ENCODE measurements at places on chromosomes 7 and 10. TPM values are rescaled to one million over a fixed set of nuclear protein-coding genes. Genes with fewer than 3 reads are reported as not detected.
A peak's percentile ranks its signal among the peaks of the same experiment; 100 is the strongest.

Gene NUP42
- total RNA-seq, result 8.8 TPM

Gene GAD2
- total RNA-seq, result 2.0 TPM

Gene TLX1
- not detected for total RNA-seq

Gene KCND2
- total RNA-seq, result 0.14 TPM

Gene ATRNL1
- total RNA-seq, result 1.7 TPM

Gene C10orf62
- total RNA-seq, result 1.9 TPM

Gene CLDN4
- total RNA-seq, result 54.3 TPM

DNA sequence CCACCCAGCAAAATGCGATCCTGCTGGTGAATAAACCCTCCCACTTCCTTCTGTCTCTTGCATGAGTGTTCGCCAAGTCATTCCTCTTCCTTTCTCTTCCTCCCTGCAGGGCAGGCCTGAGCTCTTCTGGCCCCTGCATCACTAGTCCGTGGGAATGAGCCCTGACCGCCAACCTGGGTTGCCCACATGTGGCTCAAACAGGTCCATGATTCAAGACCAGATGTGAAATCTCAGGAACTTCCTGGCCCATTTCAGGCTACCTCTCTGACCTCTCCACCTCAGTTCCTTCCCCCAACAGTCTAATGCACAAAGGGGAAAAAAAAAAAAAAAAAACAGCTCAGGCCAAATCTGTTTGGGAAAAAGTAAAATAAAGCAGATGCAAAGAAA lies 5.4 kb upstream of the YWHAG start:
- H3K4me1 ChIP-seq, result no peaks in the 10 kb centered on the region
- no peaks in the 10 kb centered on the region for H3K27me3 ChIP-seq

GRCh38 chr10:35320341-35320740 lies 16.0 kb upstream of the CCNY start:
- no peak overlapping the region for H3K27ac ChIP-seq
- no peaks in the 10 kb centered on the region for H3K36me3 ChIP-seq
- DNase-seq, result no peak
- no peaks in the 10 kb centered on the region for H3K4me1 ChIP-seq

DNA sequence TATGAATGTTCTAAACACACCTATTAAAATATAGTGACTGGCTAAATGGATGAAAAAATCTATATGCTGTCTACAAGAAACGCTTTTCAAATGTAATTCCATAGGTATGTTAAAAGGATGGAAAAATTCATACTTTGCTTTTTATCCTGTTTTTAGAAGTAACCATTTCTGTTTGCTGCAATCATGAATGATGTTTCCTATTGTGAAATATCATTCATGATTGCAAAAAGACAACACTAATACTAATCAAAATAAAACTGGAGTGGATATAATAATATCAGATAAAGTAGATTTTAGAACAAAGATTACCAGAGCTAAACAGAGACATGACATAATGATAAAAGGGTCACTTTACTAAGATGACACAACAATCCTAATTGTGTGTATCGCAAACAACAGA lies 138.2 kb downstream of the FANK1 start:
- no peak for DNase-seq
- no peaks in the 10 kb centered on the region for H3K27me3 ChIP-seq
- H3K36me3 ChIP-seq, result no peaks in the 10 kb centered on the region
- no peak overlapping the region for H3K27ac ChIP-seq

- no peak overlapping the region for H3K27ac ChIP-seq
- H3K4me1 ChIP-seq, result no peaks in the 10 kb centered on the region
- H3K27me3 ChIP-seq, result no peaks in the 10 kb centered on the region
- no peak overlapping the region for H3K4me3 ChIP-seq
- DNase-seq, result no peak
- no peaks in the 10 kb centered on the region for H3K36me3 ChIP-seq
Measured at GRCh38 chr10:98096731-98097130, 37.7 kb upstream of the R3HCC1L start.

DNA sequence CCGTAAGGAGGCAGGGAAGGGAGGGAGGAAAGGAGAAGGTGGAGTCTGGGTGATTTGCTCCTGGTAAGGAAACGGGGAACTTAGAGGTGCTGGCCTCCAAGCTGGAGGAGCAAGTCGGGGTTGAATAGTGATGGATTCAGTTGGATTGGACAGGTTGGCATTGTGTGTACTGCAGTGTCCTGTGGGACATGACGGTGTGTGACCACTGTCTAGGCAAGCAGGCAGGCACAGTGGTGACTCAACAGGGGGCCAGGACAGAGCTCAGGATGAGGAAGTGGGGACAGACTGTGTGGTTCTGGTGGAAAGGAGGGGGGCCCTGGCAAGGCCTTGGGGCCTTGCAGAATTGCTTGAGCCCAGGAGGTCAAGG lies 48.8 kb downstream of the COL26A1 start:
- H3K27me3 ChIP-seq, result no peaks in the 10 kb centered on the region
- H3K27ac ChIP-seq, result no peak overlapping the region
- H3K4me1 ChIP-seq, result no peaks in the 10 kb centered on the region

DNA sequence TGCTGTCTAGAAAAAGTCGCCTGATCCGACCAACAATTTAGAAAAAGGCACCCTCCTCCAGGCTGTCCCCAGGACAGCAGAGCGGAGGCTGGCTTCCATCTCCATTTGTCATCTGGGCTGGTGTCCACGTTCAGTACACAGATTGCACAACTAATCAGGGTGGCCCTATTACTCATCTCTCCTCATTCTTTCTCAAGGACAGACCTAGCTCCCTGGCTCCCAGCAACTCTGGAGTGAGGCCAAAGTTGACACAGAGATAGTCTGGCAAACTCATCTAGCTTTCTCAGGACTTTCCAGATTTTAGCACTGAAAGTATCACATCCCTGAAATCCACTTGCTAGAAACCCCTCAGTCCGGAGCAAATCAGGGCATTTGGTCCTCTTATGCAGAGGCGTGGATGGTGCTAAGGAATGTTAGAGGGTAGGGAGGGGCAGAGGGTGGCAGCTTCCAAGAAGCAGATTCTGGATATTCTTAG lies 75.1 kb downstream of the DNAH11 start:
- peak; percentile 63 for DNase-seq
- H3K27ac ChIP-seq, result no peak overlapping the region
- no peaks in the 10 kb centered on the region for H3K27me3 ChIP-seq
- no peak overlapping the region for H3K4me3 ChIP-seq
- H3K36me3 ChIP-seq, result no peaks in the 10 kb centered on the region

DNA sequence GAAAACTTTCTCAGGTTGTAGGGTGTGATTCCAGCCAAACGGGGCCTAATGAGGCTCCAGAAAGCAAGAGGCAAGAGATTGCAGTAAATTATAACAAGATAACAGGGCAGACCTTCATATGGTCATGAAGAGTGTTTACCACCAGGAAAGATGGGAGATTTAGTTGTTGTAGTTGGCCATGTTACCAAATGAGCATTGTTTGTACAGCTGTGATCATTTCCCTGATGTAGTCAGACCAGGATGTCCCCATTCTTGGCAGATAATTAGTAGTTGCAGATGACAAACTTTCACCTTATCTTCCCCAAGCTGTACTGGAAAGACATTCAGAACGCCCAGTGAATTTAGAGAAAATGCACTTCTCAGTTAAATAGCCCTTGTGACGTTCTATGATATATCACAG lies 630.8 kb downstream of the ANKRD7 start:
- no peak overlapping the region for H3K27ac ChIP-seq
- no peaks in the 10 kb centered on the region for H3K36me3 ChIP-seq
- no peaks in the 10 kb centered on the region for H3K27me3 ChIP-seq
- no peak overlapping the region for H3K4me3 ChIP-seq
- H3K4me1 ChIP-seq, result no peaks in the 10 kb centered on the region
- DNase-seq, result no peak

GRCh38 chr10:71212318-71213126 lies at the start of gene UNC5B:
Gene UNC5B (plus strand): TSS chr10:71212570. CDS start chr10:71212986, 416 bp downstream.
- peak within 1 kb of the TSS; percentile 49 for H3K4me3 ChIP-seq
- H3K27me3 ChIP-seq, result no peaks in the 10 kb centered on the region
- peak; percentile 94 for DNase-seq
- H3K27ac ChIP-seq, result peak within 1 kb of the TSS; percentile 75
- H3K4me1 ChIP-seq, result peaks cover 3% of the 10 kb centered on the region

GRCh38 chr10:31602541-31603234 lies 283.7 kb downstream of the ZEB1 start:
- H3K36me3 ChIP-seq, result no peaks in the 10 kb centered on the region
- H3K27me3 ChIP-seq, result no peaks in the 10 kb centered on the region
- H3K4me1 ChIP-seq, result no peaks in the 10 kb centered on the region
- peak overlapping the region; percentile 39 for H3K27ac ChIP-seq

DNA sequence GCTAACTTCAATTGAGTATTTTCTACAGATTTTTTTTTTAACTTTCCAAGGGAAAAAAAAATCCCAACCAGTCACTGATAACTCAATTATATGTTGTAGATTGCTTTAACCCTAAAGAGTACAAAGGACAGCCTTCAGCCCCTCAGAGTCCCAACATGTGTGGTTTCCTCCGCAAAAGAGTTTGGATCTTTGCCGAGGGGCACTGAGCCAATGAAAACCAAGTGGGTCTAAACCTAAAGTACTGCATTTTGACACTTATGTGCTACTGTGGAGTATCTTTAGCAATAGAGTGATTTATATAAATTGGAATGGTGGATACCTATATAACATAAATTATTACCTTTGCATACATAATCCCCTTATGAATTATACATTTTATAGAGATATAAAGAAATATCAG lies 91.5 kb downstream of the SEMA3D start:
- no peaks in the 10 kb centered on the region for H3K4me1 ChIP-seq
- no peak overlapping the region for H3K27ac ChIP-seq
- no peak for DNase-seq
- no peaks in the 10 kb centered on the region for H3K36me3 ChIP-seq
- no peak overlapping the region for H3K4me3 ChIP-seq
- H3K27me3 ChIP-seq, result no peaks in the 10 kb centered on the region

DNA sequence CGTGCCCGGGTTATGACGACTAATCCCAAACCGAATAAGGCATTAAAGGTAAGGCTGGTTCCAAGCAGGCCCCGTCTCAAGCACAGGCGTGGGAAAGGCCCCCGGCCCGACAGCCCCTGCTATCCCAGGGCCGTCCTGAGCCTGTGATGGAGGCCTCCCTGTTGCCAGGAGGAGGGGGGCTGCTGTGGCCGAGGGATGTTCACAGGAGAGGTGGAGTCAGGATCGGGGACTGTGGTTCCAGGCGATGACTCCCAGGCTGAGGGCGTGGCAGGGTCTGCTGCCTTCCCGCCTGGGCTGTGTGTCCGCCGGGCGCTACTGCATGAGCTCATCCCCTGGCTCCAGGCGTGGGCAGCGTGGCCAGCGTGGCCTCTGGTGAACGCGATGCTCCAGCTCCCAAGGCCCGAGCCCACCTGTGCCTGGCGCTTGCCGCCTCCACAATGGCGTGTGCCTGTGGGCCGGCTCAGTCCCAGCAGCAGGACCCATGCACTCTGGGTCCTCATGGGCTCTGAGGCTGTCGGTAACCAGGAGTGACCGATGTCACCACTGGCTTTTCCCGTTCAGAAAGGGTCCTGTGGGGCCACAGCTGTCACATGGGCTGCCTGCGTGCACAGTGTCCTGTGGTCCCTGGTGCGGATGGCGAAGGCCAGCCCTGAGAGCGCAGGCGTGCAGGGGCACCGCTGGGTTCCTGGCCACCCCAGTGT lies 8.8 kb downstream of the MAFK start:
- H3K27ac ChIP-seq, result no peak overlapping the region
- peaks cover 17% of the 10 kb centered on the region for H3K36me3 ChIP-seq
- no peak overlapping the region for H3K4me3 ChIP-seq
- no peaks in the 10 kb centered on the region for H3K27me3 ChIP-seq

DNA sequence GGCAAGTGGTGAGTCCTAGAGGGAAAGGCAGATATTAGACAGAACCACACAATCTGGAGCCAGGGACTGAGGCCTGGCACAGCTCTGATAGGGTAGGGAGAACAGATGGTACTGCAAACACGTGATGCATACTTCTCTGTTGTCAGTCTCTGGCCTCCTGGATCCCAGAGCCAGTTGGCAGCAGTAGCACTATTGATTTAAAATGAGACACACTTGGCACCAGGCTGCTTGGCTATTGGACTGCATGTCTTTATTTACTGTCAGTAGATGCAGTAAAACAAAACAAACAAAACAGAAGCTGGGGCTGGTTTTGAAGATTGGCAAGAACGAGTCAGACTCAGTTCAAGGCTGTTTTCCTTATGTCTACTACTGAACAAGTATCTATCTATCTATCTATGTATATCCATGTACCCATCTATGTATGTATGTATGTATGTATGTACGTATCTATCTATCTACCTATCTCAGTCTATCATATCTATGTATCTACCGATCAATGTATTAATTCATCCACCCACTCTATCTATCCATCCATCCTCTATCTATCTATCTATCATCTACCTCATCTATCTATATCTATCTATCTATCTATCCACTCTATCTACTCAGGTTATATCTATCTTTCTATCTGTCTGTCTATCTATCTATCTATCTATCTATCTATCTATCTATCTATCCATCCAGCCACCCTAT lies 23.4 kb upstream of the MGAM2 start:
- no peaks in the 10 kb centered on the region for H3K4me1 ChIP-seq
- H3K27me3 ChIP-seq, result no peaks in the 10 kb centered on the region
- no peak for DNase-seq
- no peak overlapping the region for H3K27ac ChIP-seq

GRCh38 chr7:85033263-85033662 lies 153.6 kb downstream of the SEMA3D start:
- H3K4me1 ChIP-seq, result peaks cover 6% of the 10 kb centered on the region
- H3K27ac ChIP-seq, result no peak overlapping the region
- H3K36me3 ChIP-seq, result no peaks in the 10 kb centered on the region
- no peak overlapping the region for H3K4me3 ChIP-seq
- DNase-seq, result no peak

DNA sequence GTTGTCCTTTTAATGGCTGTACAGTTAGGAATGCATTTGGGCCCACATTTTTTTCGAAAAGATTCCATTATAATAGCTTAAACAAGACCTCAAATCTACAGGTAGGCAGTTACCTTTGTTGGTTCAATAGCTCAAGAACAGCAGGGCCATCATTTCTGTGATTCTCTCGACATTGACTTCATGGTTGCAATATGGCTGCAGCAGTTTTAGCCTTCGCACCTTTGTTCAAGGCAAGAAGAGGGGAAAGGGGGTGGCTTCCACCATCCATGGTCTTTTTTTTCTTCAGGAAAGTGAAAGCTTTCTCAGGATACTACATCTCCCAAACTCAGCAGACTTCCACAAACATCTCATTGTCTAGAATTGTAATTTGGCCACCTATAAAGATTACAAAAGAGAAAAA lies 2.2 kb upstream of the KBTBD2 start:
- DNase-seq, result no peak
- no peak overlapping the region for H3K4me3 ChIP-seq
- peaks cover 16% of the 10 kb centered on the region for H3K4me1 ChIP-seq
- no peaks in the 10 kb centered on the region for H3K27me3 ChIP-seq
- H3K27ac ChIP-seq, result no peak overlapping the region

DNA sequence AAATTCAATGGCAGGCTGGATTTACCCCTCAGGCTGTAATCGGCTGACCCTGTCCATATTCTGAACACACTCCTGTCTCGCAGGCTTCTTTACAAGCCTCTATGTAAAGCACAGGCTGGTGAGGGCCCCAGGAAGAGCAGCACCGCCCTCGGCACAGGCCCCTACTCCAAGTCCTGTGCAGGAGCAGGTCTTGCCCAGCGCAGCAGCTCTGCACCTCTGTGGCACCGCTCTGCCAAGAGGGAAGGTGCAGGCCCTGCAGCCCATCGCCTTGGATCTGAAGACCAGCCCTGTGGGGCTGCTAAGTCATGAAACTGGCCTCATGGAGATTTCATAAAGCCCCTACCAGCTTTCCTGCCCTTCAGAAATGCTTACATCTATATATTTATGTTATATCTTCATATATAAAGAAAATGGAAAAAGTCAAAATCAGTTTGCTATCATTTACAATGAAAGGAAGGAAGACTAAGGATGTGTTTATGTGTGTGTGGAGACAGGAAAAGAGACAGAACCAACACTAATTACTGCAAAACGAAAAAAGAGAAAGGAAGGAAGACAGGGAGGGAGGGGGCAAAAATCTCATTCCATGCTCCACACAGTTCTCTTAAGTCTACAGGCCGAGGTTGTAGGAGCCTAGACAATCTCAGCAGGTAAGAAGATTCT lies 9.6 kb downstream of the TMEM176B start:
- no peak overlapping the region for H3K4me3 ChIP-seq
- no peaks in the 10 kb centered on the region for H3K36me3 ChIP-seq
- H3K4me1 ChIP-seq, result no peaks in the 10 kb centered on the region
